Fibroblast of skin of left quadriceps (primary cell): ENCODE measurements at places on chromosomes 1 and 21.

DNA sequence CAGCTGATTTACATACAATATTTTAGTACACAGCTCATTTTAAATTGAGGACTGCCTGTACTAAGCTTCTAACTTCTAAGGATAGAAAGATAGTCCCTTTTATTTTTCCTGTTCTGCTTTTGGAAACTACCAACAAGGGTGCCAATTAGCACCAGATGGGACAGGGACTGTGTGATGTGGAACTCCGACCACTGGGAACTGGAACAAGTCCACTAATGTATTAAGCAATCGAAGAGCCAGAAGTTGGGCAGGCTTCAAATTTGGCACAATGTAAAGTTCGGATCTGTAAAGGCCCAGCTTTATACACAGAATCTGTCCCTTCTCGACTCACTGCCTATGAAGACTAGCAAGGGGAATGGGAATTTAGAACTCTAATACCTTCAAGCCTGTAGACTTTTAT is 149.3 kb downstream of the ZC3H11B start:
- DNase-seq = no peak

- no peak for DNase-seq
Measured at GRCh38 chr1:215417122-215417521, 150.0 kb upstream of the KCTD3 start.

GRCh38 chr1:20528221-20528620 is 20.3 kb upstream of the MUL1 start:
- DNase-seq = no peak

- no peak for DNase-seq
Measured at GRCh38 chr1:159261721-159262494, 40.2 kb upstream of the FCER1A start.

DNA sequence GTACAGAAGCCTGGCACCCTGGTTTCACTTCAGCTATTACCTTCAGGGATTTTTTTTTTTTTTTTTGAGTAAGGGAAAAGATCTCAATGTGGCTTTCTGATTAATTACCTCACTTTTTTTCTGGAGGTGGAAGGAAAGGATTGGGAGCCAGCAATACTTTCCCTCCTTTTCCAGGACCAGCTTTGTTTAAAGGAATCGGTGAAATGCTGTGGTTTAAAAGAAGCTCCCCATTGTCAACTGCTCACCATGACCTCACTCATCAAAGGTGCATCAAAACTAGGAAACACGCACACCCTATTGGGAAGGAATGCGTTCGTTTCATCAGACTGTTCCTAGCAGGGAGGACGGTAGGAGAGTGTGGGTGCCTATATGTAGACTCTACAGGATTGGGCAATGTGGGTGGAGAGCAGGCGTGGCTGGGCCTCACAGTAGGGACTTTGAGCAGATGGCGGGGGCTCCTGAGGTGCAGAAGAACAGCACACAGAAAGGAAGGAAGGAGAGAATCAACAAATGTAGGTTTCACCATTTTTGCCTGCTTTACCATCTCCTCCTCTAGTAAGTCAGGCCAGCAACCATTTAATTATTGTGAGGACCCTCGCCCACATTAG is 13.0 kb downstream of the PHGDH start:
- no peak for DNase-seq

DNA sequence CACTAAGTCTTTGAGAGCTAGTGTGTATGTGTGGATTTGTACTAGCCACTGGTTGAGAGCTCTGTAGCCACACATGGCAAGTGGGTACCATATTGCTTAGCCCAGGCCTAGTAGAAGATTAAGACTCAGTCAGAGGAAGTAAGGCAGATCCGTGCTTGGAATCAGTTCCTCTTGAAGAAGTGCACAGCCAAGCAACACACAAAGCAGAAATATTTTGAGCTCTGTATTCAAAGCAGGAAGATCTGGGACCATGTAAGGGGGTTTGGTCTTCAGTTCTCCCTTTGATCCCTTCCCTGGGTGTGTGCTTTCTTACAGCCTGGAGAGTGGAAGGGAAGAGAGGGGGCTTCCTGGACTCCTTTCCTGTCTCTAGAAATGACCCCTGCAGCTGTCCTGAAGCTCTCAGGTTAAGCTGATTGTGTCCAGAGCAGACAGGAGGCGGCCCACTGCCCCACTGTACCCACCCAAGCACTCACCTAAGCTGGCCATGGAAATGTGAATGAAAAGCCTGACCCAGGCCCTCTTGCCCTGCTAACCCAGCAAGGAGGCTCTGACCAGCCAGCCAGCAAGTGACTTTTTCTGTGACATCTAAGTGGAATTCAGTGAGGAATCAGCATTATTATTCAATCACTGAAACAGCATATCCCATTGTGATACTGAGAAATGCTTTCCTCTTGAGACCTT is 3.6 kb downstream of the ETS2 start:
- DNase-seq = no peak

DNA sequence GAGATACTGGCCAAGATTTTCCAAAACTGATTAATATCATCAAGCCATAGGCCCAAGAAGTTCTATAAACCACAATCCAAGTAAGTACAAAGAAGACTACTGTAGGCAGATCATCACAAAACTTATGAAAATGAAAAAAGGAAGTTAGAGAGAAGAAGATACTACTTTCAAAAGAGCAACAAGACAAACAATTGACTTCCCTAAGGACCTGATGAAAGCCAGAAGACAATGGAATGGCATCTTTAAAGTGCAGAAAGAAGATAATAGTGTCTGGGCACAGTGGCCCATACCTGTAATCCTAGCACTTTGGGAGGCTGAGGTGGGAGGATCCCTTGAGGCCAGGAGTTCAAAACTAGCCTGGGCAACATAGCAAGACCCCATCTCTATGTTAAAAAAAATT is 243.1 kb downstream of the PRDM2 start:
- no peak for DNase-seq

- no peak for DNase-seq
Measured at GRCh38 chr1:17437580-17438317, 1.7 kb downstream of the RCC2 start.

DNA sequence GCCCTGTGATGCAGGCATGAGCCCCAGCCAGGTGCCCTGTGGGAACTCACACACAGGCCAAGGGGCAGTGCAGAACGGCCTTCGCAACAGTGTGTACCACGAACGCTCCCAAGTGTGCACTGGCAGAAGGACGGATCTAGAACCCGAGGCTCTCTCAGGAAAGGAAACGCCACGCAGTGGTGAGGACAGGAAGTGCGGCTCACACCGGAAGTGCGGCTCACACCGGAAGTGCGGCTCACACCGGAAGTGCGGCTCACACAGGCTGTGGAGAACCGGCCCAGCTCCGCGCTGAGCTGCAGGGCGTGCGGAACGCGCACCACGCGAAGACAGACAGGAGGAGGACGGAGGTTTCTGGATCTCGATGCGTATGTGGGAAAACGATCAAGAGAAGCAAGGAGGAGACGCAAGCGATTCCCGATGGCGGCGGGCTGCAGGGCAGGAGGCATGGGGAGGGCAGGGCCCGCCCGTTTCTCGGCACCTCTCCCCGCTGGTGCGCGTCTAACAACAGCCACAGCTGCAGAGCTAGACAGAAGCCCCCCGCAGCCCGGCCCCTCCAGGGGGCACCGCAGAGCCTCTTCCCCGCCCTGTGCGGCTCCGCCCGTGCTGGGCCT is 35.9 kb upstream of the TMEM52 start:
- no peak for DNase-seq

DNA sequence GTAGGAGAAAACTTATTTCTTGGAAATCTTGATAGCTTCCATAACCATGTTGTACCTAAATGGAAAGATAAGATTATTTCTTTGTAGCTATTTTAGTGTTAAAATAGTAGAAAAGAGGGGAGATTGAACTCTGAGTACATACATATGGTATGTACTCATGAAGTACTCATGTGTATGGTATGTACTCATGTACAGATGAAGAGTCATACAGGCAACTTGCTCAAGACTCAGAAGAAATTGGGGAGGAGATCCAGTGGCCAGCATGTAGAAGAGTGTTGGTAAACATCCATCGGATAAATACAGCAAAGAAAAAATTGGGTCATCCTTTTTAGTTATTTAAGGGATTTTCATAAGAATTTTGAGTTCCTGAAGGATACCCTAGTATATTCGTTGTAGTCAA is 29.0 kb downstream of the MDM4 start:
- DNase-seq = no peak

DNA sequence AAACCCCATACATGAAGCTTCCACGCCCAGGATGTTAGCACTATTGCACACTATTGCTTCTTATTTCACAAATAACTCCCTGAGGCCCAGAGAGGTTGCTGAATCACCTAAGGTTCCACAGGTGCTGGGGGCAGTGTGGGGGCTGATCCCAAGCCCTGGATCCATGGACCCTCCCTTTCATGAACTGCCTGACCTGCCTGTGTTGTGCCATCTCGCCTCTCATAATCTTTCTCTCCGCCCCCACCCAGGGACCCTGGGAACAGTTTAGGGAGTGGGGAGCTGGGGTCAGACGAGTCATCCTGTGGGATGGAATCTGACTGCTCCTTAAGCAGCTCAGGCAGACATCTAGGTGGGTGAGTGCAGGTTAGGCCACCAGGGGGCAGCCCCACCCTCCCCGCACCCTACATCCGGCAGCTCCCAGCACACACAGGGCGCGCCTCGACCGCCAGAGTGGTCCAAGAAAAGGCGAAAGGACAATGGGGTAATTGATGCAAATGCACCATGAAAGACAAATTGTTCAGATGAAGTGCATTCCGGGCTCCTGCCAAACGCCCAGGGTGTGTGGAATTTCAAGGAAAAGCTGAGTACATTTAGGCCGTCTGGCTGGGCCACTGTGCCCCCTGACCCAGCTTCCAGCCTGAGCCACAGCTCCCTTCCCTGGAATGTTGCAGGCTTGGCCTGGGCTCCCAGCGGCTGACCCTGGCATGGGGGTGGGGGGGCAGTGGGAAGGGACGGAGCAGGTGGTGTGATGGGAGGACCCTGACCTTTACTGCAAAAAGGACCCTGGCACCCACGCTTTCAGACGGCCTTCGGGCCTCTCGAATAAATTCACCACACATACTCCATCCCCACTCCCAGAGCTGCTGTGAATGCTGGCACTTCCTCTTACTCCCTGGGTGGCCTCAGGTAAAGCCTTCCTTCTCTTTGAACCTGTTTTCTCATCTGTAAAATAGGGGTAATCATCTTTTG is 20.8 kb downstream of the PHLDA3 start:
- no peak for DNase-seq

DNA sequence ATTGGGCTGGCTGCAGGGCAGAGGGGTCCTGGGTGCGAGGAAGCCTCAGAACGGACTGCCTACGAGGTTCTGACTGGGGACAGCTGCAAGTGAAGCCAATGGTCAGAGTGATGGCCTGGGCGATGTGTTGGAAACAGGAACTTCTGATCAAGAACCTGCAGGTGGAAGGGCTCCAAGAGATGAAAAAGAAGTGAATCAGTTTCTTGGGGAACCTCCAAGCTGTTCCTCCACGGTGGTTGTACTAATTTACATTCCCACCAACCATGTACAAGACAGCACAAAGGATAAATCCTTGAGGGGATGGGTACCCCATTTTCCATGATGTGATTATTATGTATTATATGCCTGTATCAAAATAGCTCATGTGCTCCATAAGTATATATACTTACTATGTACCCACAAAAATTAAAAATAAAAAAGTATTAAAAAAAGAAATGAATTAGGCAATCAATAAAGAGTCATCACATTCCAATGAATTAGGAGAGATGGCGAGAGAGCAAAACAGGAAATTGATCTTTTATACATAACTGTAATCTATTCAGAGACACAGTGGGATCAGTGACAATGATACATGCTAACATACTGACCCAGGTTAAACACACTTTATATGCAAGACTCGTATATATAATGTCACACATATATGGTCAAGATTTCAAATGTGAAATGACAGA is 58.1 kb downstream of the PTPN14 start:
- no peak for DNase-seq

DNA sequence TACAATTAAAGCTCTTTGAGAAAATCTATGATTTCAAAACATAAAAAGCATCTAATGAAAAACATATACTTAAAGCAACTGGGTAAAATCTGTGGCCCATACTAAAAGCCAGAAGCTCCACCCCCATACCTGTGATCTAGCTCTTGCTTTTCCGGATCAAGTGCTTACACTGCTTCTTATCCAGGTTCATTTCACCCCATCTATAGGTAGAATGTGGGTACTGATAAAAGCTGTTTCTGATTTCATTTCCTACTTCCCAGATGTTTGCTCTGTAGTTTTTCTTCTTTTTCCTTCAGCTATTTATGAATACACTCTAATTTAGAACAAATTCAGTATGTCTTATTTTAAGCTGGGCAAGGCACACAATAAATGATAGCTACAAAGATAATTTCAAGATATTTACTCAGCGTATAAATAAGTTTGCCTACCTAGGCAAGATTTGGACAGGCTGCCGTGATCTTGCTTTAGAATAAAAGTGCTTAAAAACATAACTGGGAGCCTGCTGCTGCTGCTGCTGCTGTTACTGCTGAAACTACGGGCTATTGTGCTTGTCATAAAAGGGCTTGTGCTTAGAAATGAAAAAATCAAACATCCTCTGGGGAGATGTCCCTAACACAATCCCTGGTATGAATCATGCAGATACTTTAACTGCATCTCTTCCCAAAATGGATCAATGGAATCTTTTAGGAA is 2.1 kb downstream of the SIPA1L2 start:
- DNase-seq = no peak

GRCh38 chr1:151613282-151613780 is 1.5 kb downstream of the SNX27 start:
- no peak for DNase-seq

DNA sequence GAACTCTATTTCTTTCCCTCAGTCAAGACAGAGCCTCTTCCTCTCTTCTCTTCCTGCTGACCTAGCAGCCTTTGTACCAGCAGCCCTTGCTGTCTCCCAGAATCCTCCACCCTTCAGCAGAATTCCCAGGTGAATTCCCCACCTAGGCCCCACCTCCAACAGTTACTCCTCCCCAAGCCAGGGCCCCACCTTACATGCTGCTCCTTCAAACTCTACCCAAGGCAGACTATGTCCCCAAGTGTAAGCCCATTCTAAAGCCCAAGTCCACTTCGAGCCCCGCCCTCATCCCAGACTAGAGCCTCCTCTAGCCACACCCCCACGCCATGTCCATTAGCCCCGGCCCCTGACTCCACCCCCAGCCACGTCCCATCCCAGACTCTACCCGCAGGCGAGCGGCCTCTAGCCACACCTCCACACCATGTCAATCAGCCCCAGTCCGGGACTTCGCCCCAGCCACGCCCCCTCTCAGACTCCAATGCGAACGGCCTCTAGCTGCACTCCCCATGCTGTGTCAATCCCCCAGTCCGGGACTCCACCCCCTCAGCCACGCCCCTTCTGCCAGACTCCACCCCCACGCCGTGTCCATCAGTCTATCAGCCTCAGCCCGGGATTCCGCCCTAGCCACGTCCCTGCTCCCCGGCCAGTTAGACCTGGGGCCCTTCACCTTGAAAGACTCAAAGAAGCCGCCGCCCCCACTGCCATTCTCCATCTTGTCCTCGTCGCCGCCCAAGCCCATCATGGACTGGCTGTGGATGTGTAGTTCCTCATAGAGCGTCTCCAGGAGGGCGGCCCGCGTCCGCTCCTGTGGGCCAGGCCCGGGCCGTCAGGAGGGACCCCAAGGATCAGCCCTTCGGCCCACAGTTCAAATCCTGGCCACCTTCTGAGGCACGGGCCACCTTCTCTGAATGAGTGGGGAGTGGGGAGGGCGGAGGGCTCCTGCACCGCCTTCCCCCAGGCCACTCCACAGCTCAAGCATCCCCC is 61.3 kb downstream of the RAP1GAP start:
- peak; percentile 37 for DNase-seq

- DNase-seq = no peak
Measured at GRCh38 chr1:167890400-167890799, 23.5 kb downstream of the ADCY10 start.

GRCh38 chr1:160342526-160342925 is 524 bp downstream of the COPA start:
- no peak for DNase-seq
